ENCODE measurements at places on chromosomes 5 and 9. TPM values are rescaled to one million over a fixed set of nuclear protein-coding genes. Genes with fewer than 3 reads are reported as not detected.

DNA sequence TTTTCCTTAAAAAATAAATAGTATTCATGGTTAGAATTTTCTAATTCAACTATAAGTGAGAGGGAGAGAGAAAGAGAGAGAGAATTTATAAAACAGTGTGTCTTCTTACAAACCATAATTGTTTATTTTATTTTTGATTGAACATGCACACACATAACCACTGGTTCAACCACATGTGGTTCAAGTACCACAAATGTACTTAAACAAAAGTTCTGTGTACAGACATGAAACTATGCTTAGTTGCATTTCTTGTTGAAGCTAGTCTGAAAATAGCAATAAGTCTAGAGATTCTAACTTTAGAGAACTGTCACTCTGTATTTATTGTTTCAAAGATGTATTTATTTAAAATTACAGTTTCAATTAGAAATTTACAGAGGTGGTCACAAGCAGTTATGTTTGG is 130.6 kb upstream of the PDE4D start:
- DNase-seq = no peak

GRCh38 chr9:123583646-123584045 is 227.6 kb downstream of the CRB2 start:
- DNase-seq = no peak

GRCh38 chr9:110555551-110556331 is 23.8 kb downstream of the SVEP1 start:
- DNase-seq = peak; percentile 24

- DNase-seq = no peak
Observed at GRCh38 chr5:93340881-93341280, 240.1 kb downstream of the NR2F1-AS1 start.

DNA sequence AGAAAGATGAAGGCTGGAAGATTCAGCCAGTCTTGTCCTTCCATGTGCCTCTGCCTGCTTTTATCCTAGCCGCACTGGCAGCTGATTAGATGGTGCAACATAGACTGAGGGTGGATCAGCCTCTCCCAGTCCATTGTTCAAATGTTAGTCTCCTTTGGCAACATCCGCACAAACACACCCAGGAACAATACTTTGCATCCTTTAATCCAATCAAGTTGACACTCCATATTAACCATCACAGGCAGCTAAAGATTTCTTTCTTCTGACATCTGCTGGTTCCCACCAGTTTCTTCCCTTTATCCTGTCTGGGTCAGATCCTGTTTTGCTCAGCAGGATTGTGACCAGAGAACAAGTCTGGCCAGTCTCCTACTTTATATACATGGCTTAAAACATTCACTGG is 276.5 kb upstream of the TYRP1 start:
- DNase-seq = no peak

DNA sequence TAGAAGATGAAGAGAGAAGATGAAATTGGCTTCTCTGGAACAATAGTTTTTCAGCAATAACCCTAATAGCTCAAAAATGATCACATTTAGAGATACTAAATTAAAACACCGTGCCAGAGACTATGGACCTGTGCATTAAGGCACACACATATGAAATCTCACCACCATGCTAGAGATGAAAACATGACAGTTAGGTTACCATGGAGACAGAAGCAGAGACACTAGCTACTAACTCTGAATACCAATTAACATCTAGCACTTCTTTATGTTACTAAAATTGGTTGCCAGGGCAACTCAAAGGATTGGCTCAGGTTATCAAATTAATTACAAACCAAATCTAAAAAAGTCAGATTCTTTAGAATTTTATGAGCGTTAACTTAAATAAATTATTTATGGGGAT is 337.7 kb downstream of the PLK2 start:
- no peak for DNase-seq

PAEP gene
- total RNA-seq = not detected

Measured in transverse colon (tissue), 4 donors.